ENCODE measurements at places on chromosomes 6 and 20.

- DNase-seq, result no peak
Observed at GRCh38 chr6:43972179-43972912, 154.9 kb downstream of the MRPL14 start.

DNA sequence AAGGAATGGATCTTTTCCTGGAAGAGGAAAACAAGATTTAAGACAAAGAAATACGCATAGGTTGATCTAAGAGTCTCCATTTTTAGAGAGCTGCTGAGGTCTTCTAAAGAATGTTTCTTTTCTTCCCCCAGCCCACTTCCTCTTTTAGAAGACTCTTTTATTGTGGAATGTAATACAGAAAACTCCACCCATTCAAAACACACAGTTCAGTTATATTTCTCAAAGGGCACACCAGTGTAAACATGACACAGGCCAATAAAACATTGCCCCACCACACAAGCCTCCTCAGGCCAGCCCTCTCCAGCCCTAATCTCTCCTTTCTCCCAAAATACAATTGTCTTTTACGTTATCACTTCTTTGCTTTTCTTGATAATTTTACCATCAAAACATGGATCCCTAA, 42.8 kb downstream of the SLC35B3 start:
- no peak for DNase-seq

GRCh38 chr6:41538556-41539182, 7.5 kb upstream of the FOXP4 start:
- no peak for DNase-seq

DNA sequence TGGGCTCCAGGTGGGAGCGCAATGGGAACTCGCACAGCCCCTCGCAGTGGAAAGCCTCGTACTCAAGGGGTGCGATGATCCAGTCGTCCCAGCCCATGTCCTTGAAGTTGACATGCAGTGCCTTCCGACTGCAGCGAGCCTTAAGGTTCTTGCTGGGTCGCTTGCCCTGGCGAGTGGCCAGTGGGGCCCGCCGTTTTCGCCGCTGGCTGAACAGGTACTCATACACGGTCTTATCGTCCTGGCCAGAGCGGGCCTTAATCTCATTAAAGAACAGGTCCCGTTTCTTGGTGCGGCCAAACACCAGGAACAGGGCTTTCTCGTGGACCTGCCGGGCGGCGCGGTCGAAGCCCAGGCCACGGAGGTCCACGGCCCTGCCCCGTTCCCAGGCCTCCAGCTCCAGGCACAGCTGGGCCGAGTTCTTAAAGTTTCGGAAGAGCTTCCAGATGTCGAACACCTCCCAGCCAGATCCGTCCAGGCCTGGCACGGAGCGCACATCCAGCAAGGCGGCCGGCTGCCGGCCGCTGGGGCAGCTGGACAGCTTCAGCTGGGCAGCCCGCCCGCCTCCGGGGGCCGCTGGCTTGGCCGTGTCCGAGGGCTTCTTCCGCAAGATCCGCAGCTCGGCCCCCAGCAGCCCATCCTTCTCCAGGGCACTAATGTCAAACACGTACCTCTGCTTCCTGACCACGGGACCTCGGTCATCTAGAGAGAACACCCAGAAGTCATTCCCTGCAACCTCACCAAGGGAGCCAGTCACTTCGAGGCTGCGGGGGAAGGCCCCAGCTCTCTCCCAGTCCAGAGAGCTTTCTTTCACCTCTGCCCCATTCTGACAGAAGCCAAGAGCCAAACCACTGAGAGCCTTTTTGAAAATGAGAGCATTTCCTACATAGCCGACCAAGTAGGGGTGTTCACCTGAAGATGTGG, 3.7 kb downstream of the GDF5 start:
- no peak for DNase-seq

- no peak for DNase-seq
Observed at GRCh38 chr6:20117474-20117873, 94.8 kb downstream of the MBOAT1 start.

- no peak for DNase-seq
Observed at GRCh38 chr6:148455674-148456558, 113.3 kb downstream of the SASH1 start.

GRCh38 chr20:41382791-41383305, 16.2 kb upstream of the EMILIN3 start:
- DNase-seq, result no peak

DNA sequence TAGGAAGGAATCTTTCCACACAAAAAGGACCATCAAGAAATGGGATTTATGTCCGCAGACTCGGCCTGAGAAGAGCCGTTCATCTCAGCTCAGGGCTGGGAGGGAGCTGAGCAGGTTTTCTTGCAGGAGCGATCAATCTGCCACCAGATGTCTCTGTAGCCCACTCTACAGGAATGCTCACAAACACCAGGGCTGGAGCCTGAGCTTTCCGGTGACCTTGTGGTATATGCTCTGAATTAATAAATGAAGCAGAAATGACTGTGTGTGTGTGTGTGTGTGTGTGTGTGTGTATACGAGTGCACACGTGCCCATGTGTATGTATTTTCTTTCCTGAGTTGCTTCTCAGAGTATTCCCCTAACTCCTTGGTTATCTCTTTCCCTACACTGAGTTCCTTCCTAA, 12.0 kb downstream of the CD83 start:
- DNase-seq, result no peak

DNA sequence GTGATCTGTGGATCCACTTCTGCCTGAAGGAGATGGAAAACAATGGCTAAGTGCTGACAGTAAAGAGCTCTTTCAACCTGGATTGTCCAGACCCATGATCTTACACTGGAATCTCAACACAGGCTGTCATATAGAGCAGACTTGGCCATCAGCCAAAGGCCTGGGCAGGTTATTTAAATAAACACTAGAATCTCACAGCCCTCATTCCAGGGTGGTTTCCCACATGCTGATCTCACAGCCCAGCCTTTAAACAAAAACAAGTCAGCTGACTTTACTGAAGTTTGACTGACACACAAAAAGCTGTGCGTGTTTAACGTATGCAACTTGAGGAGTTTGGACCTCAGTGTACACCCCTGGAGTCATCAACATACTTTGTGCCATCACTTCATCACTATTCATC, 28.4 kb downstream of the SYNDIG1 start:
- DNase-seq, result no peak

GRCh38 chr6:43196337-43196736, 14.3 kb downstream of the CUL9 start:
- no peak for DNase-seq

DNA sequence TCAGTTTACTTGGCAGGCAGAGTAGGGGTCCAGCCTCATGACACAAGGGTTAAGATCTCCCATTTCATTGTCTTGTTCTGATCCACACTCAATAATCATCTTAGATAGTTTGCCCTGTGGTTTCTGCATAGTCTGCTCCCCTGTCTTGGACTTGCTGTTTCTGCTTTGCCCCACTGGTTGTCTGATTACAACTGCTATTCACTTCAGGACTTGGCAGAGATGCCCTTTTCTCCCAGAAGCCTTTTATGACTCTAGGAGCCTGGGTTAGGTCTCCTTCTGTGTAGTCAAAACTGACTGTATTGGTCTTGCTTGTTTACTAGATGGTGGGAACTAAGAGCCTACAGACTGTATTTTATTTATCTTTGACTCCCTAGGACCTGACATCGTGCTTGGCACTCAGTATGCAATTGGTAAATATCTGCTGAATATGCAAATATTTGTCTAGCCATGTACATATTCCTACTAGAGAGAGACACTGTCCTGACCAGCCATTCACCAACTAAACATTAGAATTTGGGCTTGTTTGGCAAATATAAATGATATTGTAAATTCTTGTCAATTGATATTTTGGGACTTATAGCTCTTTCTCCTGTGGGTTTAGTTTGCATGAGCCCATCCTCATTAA, 165.9 kb upstream of the KCNK16 start:
- no peak for DNase-seq

- DNase-seq, result no peak
Observed at GRCh38 chr20:25858495-25859425, 162.1 kb upstream of the ZNF337 start.

GRCh38 chr20:3613821-3614440, 49.3 kb downstream of the GFRA4 start:
- no peak for DNase-seq

DNA sequence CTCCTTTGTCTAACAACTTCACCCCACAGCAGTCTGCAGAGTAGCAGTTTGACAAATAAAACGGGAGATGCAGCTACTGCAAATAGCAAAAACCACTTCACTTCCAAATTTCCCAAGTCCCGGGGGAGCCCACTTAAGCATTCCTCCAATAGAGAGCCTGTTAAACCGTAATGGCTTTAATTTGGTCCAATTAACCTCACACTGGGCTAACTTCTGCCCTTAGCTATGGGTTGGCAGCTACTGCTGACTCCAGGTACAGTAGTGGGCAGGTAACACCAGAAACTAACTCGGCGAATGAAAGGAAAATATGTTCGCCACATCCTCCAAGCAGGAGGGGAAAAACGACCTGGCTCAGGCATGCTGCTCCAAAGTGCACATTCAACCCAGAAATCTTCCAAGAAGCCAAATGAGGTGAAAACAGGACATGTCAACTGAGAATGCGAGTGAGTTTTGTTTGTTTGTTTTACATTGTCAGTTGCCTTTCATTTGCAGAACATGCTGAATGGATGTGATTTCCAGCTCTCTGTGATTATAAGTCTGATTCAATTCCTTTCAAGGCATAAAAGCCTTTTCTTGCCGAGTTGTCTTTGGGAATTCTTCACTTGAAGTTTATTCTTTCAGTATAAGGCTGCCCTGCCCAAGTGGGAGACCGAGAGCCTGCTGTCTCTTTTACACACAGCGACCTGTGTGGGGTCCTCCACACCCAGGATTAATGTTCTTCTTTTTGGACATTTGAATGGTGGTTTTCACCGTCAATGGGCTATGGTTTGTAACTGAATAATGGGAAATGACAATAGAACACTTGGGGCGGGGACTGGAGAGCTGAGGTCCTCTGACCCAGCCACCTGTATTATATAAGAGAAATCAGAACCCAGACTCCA, 117.3 kb upstream of the ARMC2 start:
- no peak for DNase-seq

DNA sequence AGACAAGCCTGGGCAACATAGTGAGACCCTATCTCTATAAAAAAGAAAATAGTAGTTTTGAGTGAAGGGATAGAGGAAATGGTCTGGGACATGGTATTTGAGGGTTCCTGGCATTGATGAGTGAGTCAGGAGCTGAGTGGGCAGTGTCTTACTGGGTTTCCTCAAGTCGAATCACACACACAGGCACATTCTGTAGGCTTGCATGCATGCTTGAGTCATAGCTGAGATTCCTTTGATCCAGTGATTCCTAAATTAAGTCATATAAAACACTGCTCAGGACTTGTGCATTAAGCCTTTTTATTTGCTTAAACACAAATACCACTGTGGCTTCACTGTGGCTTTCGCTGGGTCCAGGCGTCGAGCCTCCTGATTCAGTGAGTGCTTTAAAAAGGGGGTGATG, 71.8 kb upstream of the TMEM181 start:
- no peak for DNase-seq

DNA sequence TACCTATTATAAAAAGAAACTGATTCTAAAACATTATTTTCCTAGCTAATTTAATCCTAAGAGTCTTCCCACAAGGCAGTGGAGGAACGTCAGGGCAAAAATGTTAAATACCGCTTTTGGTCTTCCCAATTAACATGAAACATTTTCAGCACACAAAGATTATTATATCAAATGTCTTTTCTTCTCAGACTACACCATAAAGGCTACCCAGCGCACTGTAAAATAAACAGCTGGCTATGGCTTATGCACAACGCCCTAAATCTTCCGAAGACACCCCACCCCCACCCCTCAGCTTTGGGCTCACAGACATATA, 1.0 kb downstream of the NUDT3 start:
- no peak for DNase-seq

- no peak for DNase-seq
Observed at GRCh38 chr6:14770040-14770439, 475.8 kb upstream of the JARID2 start.

DNA sequence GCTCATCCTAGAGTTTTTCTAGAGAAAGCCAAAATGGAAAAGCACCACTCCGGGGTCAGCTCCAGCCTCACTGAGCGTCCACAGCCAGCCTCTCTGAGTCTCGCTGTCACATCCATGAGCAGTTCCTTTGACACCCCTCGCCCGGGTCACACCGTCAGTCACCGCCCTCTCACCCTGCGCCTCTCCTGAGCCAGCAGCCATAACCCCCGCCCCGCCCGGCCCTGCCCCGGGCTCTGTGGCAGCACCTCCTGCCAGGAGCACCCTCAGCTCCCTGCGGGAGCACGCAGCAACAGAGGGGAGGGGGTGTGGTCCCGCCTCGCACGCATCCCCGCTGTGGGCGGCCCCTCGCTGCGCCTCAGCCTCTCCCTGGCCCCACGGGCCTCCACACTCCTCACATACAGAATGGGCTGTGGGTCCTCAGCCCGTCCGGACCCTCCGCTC, 267.7 kb downstream of the TAF4 start:
- no peak for DNase-seq

GRCh38 chr20:43916881-43917371, 2.3 kb downstream of the TOX2 start:
- no peak for DNase-seq

- no peak for DNase-seq
Observed at GRCh38 chr6:47922391-47922790, 140.6 kb downstream of the OPN5 start.

DNA sequence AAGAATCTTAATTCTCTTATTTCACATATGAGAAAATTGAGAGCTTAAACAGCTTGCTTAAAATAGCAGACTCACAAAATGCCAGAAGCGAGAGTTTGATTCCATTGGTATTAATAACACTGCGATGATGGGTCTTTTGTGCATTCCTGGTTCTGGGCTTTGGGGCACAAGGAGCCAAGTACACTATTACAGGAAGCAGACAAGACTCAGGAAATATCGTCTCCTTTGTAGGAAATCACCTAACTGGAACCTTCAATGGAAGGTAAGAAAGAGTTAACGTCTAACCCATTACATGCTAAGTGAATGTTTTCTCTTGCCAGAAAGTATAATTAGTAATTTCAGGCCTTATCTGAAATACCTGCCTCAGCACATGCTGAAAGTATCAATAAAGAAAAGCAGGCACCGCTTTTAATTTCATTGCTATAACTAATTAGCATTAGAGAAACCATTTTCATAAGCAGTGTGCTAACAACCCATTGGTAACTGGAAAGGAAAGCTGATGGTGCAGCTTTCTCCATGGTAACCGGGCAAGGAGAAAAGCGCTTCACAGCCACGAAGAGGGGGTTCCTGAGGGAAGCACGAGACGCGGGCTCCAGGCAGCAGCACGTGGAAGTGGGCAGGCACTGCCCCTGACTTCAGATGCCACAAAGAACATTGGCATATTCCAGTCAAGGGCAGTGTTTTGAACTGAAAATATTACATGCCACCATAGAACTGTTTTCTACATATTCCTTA, 206.7 kb upstream of the AGPAT4 start:
- no peak for DNase-seq

Data from stimulated activated CD8-positive, alpha-beta memory T cell treated with anti-CD3 and anti-CD28 coated beads, Interleukin-4, amount 100 ng/mL, for 4 hours (primary cell).